ENCODE measurements at places on chromosomes 4 and X. TPM values are rescaled to one million over a fixed set of nuclear protein-coding genes. Genes with fewer than 3 reads are reported as not detected.

DNA sequence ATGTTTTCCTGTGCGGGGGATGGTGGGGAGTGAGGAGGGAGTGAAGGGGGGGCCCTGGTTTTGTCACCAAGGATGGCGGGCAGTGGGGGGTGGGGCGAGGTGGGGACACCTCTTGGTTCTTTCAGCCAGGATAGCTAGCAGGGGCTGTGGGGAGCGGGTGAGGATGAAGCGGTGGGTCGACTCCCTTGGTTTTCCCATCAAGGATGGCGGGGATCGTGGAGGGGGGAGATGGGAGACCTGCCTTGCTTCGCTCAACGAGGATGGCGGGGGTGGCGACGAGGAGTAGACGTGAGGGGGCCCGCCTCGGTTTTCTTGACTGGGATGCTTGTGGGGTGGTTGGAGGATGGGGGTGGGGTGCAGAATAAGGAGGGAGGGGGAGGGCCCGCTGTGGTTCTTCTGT, 643 bp downstream of the FHL1 start:
- DNase-seq: peak; percentile 44

DNA sequence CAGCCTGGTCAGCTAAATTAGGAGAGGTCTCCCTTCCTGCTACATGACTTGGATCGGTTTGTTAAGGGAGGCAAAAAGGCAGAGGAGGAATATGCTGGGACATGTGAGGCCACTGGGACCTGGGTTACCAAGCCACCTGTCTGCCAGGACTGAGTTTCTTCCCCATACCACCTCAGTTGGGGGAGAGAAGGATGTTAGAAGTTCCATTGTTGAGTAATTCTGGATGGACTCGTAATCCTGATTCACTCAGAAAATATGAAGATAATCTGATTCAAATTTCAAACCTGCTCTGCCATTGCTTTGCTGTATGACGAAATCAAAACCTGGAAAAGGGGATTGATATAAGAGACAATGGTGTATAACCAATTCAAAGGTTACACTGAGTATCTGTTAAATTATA, 97.4 kb upstream of the S100G start:
- DNase-seq: no peak

PNCK gene
- polyA plus RNA-seq: 0.67 TPM

GRCh38 chr4:70533791-70534190, 15.4 kb downstream of the AMTN start:
- no peak for DNase-seq

DMP1 gene
- not detected for polyA plus RNA-seq

GRCh38 chr4:76087007-76087769, 12.7 kb downstream of the ART3 start:
- DNase-seq: peak; percentile 47

CSAG3 gene
- polyA plus RNA-seq: not detected

GRCh38 chr4:67809502-67809901, 55.3 kb upstream of the GNRHR start:
- DNase-seq: no peak

- DNase-seq: no peak
Observed at GRCh38 chr4:61805227-61805626, 605.1 kb downstream of the ADGRL3 start.

- peak; percentile 41 for DNase-seq
Observed at GRCh38 chr4:128521648-128522111, 234.1 kb upstream of the PGRMC2 start.

- DNase-seq: no peak
Observed at GRCh38 chr4:101269682-101270081, 77.6 kb downstream of the PPP3CA start.

All from lung (tissue), 17 donors.